NCI-H524 (cell line): ENCODE measurements at places on chromosomes 2 and 18.

DNA sequence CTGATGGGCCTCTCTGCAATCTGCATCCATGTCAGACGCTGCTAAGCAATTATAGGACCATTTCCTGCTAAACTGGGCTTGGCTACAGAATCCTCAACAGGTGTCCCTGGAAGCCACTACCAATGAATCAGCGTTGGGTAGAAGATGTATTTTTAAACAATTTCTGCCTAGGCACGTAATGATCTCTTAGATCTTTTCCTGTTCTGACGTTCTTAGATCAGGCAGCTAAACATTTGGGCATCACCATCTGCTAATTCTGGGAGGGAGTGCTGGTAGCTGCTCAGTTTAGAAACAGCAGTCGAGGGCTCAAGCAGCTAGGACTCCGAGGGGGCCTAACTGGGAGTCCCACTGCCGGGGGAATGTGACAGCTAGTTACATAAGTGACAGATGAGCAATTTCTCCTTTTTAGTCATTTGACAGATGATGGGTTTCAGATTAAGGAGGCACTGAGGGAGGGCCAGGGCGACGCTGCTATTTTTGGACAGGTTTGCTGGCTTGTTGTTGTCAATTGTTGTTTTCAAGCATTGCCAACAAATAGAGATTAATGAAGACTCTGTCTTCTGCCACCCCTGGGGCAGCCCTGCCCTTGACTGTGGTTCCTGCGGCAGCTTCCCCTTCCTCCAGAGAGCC lies 92.7 kb downstream of the MRO start:
- DNase-seq: peak; percentile 49

GRCh38 chr2:95346231-95346737 lies 49.1 kb downstream of the KCNIP3 start:
- DNase-seq: peak; percentile 36

DNA sequence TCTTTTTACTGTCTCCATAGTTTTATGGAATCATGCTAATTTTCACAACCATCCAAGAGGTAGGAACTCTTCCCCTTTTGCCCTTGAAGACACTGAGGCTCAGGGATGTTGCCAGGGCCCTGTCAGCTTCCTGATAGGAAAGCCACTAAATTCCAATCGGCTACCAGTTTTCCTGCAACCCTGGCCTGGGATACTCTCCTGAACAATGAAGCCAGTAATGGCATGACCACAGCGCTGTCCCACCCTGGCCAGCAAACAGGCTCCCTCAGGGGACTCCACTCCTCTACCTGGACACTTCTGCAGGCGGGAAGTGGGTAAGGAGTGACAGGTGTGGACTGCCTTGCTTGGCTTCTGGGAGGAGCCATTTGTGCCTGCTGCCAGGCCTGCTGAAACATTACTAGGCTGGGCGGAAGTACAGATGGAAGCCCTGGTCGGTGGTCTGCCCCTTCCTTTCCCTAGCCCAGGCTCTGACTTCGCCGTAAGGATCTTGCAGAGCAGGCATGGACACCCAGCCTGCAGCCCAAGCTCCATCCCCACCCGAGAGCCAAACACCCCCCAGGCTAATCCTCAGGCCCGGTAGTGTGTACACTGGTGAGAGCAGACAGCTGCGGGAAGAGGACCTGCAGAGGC lies 78.8 kb upstream of the SMAD2 start:
- DNase-seq: no peak

GRCh38 chr2:112143150-112143549 lies 5.0 kb downstream of the FBLN7 start:
- DNase-seq: no peak
